Activated T-helper 2 cell treated with anti-CD3 and anti-CD28 coated beads, Interferon-gamma antibody, Interleukin-2, Interleukin-4, amounts not matched to agents 10 μg/mL and 5 μg/mL and 100 μg/mL, durations not matched to agents 14 hours and 24 hours and 36 hours (primary cell): ENCODE measurements at places on chromosomes 1 and 21. TPM values are rescaled to one million over a fixed set of nuclear protein-coding genes. Genes with fewer than 3 reads are reported as not detected.

Gene SLC39A1
- 74.8 and 76.5 TPM in 2 replicates for total RNA-seq

DNA sequence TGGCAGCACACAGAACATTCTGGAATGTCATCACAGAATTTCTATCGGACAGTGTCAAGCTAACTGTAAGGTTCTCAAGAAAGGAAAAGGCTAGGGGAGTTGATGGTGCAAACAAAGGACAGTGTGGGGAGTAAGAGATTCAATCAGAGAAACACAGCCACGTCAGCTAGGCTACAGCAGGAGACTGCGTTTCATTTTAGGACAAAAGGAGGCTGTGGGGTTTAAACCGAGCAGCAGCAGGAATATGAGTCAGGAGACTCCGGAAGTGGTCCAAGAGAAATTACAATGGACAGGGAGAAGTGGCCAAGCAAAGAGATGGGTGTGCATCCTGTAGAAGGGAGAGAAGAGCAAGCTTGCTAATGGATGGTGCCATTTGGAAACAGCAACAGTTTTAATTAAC is 37.4 kb upstream of the C1orf198 start:
- no peak for DNase-seq

Gene KCND3
- not detected in 2 replicates for total RNA-seq

Gene TMEM81
- 3.2 and 3.3 TPM in 2 replicates for total RNA-seq

Gene MNDA
- total RNA-seq: not detected in 2 replicates

Gene HEYL
- total RNA-seq: 0.73 and 0.74 TPM in 2 replicates

GRCh38 chr1:41919764-41920397 is 1.2 kb upstream of the HIVEP3 start:
- DNase-seq: peak; percentile 85

Gene PPIAL4G
- 0.05 TPM in 1 of 2 replicates, not detected in the other for total RNA-seq

DNA sequence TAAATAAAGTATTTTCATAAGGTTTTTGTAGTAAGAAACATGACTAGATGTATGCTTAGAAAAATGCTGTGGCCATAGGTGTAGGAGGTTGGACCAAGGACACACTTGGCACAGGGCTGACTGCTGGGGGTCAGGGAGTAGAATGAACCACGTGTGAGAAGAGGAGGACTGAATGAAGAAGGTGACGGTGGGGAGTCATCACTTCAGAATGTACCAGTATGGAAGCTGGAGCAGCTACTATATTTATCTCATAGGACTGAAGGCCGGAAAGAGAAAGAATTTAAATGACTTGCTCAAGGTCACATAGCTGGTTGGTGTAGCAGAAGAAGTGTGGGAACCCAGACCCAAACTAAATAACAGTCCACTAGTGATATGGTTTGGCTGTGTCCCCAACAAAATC is 79.8 kb upstream of the HAO2 start:
- no peak for DNase-seq

DNA sequence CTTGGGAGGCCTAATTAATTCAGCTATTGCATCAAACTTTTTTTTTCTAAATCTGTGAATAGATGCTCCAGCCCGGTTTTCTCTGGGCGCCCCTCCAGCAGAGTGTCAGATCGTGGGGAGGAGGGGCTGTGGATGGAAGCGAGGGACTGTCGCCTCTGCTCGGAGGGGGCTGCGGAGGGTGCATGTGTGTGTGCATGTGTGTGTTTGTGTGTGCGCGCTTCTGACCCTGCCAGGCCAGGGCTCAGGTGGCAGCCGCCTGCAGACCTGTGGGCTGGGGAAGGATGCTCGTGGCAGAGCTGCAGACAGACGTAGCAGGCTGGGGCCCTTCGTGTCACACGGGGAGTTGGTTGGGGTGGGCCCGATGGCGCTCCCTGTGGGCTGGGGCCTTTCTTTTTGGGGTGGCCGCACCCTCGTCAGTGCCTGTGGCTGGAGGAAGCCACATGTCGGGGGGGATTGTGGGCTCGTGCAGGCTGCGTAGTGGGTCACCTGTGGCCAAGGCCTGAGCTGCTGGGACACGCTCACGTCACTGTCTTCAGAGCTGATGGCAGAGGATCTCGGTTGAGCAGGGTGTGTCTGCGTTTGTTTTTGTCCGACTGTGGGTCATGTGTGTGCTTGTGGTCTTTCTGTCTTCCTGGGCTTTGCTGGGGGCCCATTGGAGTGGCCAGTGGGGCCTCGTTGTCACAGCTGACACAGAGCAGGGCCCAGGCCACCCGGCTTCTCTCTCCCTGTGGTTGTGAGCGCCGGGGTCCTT is 2.8 kb downstream of the SKI start:
- DNase-seq: peak; percentile 49

DNA sequence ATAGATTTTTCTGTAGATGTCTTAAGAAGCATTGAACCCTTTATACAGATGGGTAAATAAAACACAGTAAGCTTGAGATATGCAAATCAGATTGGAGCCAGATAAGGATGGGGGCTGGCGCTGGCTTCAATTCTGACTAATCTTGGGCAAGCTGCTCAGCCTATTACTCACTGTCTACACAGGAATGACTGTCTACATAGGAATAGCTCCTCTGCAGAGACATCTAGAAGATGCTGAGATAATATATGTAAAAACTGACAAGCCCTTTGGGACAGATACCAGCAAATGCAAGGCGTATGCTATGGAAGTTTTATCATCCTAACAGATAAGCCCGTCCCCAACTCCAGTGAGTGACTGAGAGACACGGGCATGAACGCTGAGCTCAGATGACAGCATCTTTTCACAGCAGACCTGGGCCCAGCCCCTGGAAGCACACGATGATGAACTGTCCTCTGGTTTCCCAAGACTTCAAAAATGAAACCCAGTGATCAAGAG is 1.7 kb downstream of the CLDN14 start:
- DNase-seq: peak; percentile 13

DNA sequence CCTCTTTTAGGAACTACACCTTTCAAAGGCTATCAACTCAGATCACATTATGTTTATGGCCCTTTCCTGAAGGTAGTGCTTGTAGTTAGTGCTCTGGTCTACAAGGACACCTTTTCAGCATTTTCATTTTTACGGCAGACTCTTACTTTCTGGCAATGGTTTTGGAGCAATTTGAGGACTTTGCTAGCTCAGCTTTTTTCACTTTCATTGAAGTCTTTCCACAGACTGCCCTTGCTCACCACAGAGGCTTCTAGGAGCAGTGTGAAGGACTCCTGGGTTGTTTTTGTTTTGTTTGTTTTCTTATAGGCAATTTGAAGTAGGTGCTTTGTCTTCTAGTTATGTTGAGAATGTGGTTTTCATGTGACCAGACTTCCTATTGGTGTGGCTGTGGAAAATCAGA is 43.1 kb downstream of the CD55 start:
- no peak for DNase-seq

DNA sequence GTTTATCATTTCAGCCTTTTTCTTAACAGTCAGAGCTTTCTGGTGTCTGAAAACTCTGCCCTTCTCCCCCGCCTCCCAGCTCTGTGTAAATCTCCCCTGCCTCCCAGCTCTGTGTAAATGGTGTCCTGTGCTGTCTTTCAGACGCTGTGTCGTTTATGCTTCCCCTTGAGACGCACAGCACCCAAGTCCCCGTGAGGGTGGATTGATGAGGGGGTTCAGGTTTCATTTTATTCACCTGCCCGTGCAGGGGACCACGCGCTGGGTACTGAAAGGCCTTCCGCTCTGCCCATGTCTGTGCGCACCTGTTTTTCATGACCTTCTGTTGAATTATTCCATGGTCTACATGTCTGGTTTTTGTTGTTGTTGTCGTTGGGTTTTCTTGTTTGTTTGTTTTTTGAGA is 108.2 kb upstream of the COL6A1 start:
- no peak for DNase-seq

Gene CYP4A11
- not detected in 2 replicates for total RNA-seq

Gene RRP1B
- total RNA-seq: 63.5 and 66.2 TPM in 2 replicates

DNA sequence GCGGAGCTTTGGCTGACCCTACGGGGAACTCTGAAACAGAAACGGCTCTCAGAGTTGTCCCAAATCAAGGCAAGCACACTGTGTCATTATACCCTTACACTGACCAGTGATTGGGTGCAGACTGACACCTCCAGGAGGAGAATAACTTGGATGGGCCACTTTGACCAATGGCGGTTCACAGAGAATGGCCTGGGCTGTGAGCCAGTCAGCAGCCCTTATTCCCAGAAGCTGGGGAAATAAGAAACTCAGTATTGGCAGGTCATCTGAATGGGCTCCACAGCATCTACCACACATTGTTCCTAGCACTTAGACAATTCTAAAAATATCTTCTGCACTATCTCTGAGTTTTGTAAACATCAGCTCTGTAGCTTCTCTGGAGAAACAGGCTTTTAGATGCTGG is 265.2 kb downstream of the ADGRL2 start:
- no peak for DNase-seq

Gene DMRTA2
- not detected in 2 replicates for total RNA-seq

Gene HSF2BP
- total RNA-seq: 0.97 and 1.1 TPM in 2 replicates

DNA sequence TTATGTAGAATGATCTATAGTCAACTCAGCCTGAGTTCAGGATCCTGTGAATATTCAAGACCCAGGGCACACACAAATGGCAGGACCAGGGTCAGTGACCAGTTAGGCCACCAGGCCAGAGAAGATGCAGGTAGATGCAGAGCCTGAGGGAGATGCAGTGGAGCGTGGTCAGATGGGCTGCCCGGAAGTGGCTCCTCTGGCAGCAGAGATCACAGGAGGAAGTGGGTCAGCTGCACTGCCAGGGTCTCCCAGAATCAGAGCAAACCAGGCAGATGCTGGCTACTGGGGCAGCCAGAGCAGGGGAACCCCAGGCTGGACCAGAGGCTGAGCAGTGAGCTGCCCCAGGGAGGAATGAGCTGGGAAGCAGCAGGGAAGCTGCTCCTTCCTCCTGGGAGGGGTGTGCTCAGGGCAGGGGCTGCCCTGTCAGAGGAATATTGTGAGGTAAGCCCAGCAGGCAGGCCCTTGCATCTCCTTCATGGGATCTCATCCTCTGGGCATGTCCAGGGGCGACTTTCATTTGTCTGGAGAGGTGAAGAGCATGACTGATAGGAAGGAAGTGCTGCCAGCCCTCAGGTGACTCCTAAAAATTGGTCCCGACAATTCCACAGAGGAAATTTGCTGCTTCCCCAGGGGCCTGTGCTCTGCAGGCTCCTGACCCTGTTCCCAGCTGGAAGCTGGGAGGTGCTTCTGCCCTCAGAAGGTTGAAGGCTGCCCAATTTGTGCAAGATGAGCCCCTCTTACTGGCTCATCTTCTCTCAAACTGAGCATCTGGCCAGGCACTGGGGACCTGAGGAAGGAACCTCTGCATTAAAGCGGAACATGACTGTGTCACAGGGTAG is 49.3 kb downstream of the STUM start:
- DNase-seq: no peak

Gene BTBD19
- total RNA-seq: 17.0 and 19.8 TPM in 2 replicates

DNA sequence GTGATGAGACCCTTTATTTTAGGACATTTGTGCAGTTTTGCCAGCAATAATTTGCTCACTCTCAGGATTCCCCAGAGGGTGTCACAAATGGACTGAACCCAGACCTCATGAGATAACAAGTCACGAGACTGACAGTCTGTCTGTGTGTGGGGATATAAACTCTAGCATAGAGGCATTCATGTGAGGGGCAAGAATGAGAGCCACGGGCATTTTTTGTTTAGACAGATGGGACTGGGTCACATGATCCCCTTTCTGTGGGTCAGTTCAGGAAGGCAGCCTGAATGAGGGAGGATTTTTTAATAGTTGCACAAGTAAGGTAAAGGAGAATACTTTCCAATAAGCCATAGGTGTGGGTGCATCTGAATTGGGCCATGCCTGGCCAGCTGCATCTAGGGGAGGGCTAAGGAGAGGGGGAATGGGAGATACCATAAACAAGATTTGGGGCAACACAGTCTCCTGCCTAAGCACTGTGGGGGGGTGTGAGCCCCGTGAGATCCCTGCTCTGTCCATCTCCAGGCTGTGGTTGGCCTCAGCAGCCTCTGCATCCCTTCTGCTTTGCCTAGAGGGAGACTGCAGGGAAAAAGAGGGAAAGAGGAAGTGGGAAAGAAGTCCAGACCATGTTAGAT is 66.6 kb downstream of the NAV1 start:
- DNase-seq: no peak

Gene RIPK4
- not detected in 2 replicates for total RNA-seq

DNA sequence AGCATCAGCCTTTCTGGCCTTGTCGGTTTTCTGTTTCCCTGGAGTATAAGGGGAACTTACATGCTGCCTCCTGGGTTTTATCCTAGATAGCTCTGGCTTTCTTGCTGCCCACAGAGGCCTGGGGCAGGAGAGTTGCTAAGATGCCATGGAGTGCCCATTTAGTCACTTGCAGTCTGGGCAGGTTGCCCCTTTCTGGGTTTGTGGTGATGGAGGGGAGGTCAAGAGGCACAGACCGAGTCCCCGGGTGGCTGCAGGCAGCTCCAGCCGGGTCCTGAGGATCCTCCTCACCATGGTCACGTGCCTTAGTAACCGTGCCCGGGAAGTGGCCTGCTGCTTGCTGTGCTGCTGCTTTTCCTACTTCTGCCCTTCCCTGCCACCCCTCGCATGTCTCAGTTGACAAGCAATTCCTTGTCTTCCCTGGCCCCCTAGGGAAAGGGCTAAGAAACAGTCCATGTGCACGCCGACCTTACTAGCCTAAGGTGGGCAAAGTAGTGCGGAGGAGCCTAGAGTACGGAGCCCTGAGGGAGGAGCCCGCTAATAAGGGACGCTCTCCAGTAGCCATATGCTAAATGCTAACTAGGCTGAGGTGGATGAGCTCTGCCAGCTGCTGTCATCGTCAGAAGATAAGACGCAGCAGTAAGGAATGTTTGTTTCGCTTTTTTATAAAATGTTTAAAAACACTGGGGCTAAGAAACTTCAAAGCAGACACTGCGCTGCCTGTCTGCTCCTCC is 34.8 kb downstream of the CLCA1 start:
- no peak for DNase-seq
